A549 (cell line): ENCODE measurements at places on chromosomes 3 and 15. TPM values are rescaled to one million over a fixed set of nuclear protein-coding genes. Genes with fewer than 3 reads are reported as not detected.

- DNase-seq = no peak
These were observed 78.3 kb upstream of the ALDH1A3 start for GRCh38 chr15:100801256-100801900.

Gene MFGE8
- 403 to 506 TPM (median 446 TPM) in 3 replicates for polyA plus RNA-seq

GRCh38 chr3:81829937-81830336, 68.5 kb upstream of the GBE1 start:
- no peak for DNase-seq

- DNase-seq = no peak
These were observed 114.3 kb downstream of the NSUN3 start for GRCh38 chr3:94176988-94177745.
